Activated CD4-positive, alpha-beta T cell treated with anti-CD3 and anti-CD28 coated beads, Interleukin-2, amount 10 ng/mL, durations not matched to agents 24 days and 14 days (primary cell): ENCODE measurements at places on chromosomes 16 and 17. TPM values are rescaled to one million over a fixed set of nuclear protein-coding genes. Genes with fewer than 3 reads are reported as not detected.

- DNase-seq = no peak
Observed at GRCh38 chr17:57940231-57940630, 15.0 kb downstream of the CUEDC1 start.

The GPR139 gene
- not detected in 2 replicates for total RNA-seq

DNA sequence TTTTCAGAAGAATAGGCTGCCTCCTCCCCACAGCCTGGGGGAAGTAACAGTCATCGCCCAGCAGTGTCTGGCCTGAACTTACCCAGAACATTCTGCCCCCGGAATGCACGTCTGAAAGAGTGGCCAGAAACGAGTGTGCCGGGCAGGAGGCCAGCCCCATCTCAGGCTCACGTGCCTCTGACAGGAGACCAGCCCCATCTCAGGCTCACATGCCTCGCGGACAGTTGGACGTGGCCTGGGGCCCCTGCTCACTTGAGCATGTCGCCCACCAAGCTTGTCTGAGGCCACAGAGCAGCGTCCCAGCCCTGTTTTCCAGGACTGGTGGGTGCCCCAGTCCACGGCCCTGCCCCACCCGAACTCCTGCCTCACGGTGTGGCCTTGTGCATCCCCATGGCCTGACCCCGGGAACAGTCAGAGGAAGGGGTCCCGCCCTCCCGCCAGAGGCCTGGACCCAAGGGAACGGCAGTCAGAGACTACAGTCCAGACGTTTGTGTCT lies 16.3 kb upstream of the CDH15 start:
- no peak for DNase-seq

GRCh38 chr16:86306811-86307513 lies 203.4 kb upstream of the FOXF1 start:
- DNase-seq = no peak

GRCh38 chr17:74220946-74221818 lies 7.8 kb downstream of the TTYH2 start:
- no peak for DNase-seq

The CD2BP2 gene
- total RNA-seq = 80.5 and 93.2 TPM in 2 replicates

The MIF4GD gene
- total RNA-seq = 45.9 and 48.7 TPM in 2 replicates

DNA sequence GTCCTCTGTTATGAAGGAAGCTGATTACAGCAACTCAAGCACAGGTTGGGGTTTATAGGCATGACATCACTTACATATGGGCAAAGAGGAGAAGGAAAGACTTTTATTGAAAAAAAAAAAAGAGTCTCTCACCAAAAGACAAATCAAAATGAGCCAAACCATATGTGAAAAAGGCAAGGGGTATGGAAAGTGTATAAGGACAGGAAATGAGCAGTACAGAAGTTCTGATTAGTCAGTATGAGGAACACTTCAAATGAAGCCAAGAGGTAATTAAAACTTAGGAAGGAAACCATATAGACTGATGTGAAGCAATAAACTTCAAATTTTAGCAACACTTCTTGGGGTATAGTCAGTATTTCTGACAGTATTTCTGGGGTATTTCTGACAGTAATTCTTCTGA lies 1372.6 kb downstream of the CDH11 start:
- no peak for DNase-seq

The C16orf89 gene
- total RNA-seq = not detected in 2 replicates

GRCh38 chr16:24918641-24919040 lies 72.9 kb downstream of the SLC5A11 start:
- DNase-seq = no peak

DNA sequence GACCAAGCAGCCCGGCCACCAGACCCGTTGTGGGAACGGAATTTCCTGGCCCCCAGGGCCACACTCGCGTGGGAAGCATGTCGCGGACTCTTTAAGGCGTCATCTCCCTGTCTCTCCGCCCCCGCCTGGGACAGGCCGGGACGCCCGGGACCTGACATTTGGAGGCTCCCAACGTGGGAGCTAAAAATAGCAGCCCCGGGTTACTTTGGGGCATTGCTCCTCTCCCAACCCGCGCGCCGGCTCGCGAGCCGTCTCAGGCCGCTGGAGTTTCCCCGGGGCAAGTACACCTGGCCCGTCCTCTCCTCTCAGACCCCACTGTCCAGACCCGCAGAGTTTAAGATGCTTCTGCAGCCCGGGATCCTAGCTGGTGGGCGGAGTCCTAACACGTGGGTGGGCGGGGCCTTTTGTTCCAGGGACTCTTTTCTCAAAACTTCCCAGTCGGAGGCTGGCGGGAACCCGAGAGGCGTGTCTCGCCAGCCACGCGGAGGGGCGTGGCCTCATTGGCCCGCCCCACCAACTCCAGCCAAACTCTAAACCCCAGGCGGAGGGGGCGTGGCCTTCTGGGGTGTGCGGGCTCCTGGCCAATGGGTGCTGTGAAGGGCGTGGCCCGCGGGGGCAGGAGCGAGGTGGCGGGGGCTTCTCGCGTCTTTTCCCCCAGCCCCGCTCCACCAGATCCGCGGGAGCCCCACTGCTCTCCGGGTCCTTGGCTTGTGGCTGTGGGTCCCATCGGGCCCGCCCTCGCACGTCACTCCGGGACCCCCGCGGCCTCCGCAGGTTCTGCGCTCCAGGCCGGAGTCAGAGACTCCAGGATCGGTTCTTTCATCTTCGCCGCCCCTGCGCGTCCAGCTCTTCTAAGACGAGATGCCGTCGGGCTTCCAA lies at the start of gene SLC2A4:
Gene SLC2A4 (plus strand): TSS at position 645 of the 879 bp plus-strand sequence. CDS start 217 bp downstream, at position 862.
- DNase-seq = peak; percentile 94

The NLRC3 gene
- total RNA-seq = 19.1 and 22.1 TPM in 2 replicates

The PLA2G10 gene
- not detected in 2 replicates for total RNA-seq

GRCh38 chr16:26791169-26791568 lies 275.6 kb upstream of the C16orf82 start:
- no peak for DNase-seq

The ADAMTS18 gene
- not detected in 2 replicates for total RNA-seq

GRCh38 chr16:55393991-55394390 lies 70.0 kb downstream of the IRX6 start:
- DNase-seq = no peak

DNA sequence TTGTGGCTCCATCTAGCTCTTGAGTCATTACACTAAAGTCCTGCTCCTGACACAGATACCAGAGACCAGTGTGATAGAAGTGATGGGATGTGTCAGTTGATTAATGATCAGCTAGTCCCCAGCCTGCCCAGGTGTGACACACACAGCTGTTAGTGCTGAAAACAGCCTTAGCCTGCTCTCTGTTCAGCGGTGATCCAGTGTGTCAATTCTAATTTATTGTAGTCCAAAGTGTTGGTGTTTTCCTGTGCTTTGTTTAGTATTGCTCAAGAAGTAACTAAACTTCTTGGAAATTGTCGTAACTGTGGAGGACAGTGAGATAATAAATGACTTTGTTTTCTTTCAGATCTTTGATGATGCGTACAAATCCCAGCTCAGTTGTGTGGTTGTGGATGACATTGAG lies 92.3 kb downstream of the WNT3 start:
- no peak for DNase-seq

The SKAP1 gene
- 59.3 and 63.1 TPM in 2 replicates for total RNA-seq
